Dermis microvascular lymphatic vessel endothelial cell (primary cell): ENCODE measurements at places on chromosomes 5 and 9.
A peak's percentile ranks its signal among the peaks of the same experiment; 100 is the strongest.

GRCh38 chr5:148556835-148557234, 97.5 kb downstream of the HTR4 start:
- no peak for DNase-seq

GRCh38 chr5:31604644-31605043, 34.3 kb upstream of the PDZD2 start:
- DNase-seq: no peak

DNA sequence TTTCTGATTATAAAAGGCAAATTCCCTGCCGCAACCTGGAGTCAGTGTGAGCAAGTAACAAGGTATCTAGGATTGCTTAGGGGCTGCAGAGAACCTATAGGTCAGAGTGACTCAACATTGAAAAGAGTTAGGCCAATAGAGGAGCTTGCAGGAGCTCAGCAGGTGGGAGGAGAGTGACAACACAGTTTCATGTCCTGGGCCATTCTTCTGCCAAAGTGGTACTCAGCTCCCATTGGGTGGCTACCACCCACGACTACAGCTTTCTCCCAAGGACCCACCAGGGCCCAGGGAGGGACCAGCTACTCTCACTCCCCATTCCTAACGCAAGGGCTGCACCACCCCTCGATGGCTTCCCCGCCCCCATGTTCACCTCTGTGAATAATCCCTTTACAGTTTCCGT, 86.7 kb upstream of the SPATA31C2 start:
- no peak for DNase-seq

DNA sequence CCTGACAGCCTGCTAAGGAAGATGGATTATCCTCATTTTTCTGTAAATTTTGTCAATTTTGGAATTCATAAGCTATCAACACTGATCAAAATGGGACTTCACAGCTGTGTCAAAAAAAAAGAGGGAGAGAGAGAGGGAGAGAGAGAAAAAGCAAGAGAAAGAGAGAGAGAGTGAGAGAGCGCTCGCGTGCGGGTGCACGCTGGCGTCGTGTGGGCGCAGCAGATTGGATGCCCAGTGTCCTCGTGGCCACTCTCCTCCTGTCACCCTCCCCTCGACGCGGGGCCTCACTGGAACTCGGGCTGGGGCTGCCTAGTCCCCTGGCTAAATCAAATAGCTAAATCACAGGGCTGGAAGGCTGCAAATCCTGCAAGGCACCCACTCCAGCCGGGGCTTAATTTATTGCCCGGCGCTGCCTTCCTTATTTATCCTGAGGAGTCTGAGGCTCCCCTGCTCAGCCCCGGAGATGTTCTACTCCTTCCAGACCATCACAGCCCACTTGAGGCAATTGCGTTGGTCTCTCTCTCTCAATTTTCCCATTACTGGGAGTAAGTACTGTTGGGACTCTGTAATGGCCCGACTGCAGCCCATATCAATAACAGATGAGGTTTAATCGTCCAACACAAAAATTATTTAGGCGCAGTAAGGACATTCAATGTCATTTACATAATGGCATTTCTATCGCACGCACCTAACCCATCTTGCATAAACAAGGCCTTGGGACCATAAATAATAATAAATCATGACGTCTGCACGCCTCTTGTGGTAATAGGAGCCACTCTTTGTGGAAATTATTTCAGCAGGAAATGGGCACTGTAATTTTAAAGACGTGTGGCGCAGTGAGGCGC, 94.2 kb downstream of the PAX5 start:
- no peak for DNase-seq

DNA sequence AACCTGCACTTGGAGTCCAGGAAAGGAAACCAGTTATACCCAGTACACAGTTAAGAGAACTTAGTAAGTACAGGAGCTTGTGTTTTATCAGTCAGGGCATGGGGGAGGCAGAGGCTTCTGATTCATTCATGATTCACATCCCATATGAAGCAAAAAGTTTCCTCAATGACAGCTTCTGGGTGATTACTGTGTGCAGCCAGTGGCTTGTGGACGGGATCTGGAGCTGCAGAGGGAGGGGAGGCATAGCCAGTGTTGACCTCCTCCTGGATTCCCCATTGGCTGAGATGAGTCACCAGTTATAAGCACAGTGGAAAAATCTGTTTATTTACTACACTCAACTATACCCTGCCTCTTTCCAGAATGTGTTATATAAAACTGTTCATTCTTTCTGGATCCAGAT, 17.7 kb downstream of the IL31RA start:
- peak; percentile 94 for DNase-seq

GRCh38 chr5:180330810-180331646, 22.1 kb downstream of the GFPT2 start:
- no peak for DNase-seq

GRCh38 chr5:32942225-32942989, 231.3 kb downstream of the NPR3 start:
- DNase-seq: peak; percentile 21

DNA sequence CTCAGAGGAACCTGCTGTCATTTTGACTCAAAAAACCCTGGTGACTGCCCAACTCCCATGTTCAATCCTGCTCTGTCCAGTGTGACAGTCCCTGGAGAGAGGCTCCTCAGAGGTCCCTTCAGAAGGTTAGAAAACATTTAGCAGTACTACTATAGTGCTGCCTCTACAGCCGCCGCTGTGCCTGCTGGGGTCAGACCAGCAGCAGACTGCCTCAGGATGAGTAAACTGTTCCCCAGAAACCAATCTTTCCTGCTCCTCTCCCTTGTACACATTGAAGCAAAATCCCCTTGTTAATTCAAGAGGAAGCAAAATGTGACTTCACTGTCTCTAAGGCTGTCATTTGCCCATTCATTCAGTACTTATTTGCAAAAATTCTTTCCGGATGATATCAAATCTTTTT, 94.8 kb upstream of the SMARCA2 start:
- DNase-seq: no peak

GRCh38 chr5:31334061-31334860, 140.8 kb downstream of the CDH6 start:
- no peak for DNase-seq

GRCh38 chr5:6767481-6768063, 54.3 kb downstream of the TENT4A start:
- DNase-seq: no peak
